ENCODE measurements at places on chromosomes 5 and 9.

GRCh38 chr9:134004131-134004873, 12.2 kb upstream of the VAV2 start:
- DNase-seq: no peak

- no peak for DNase-seq
Measured at GRCh38 chr5:33679791-33680190, 212.0 kb downstream of the ADAMTS12 start.

DNA sequence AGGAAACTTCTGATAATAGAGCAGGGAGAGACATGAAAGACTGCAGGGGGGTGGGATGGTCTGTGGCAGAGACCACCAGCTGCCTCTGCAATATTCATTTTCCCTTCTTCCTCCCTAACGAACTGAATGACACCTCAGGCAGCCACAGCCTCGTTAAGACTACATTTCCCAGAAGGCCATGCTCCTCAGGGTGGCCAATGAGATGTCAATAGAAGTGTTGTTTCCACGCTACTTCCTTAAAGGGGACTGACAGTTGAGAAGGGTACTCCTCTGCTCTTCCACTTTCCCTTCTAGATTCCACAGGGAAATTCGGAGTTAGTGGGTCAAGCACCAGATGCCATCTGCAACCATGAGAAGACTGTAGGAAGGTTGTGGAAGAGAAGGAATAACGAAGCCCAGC, 52.0 kb upstream of the DAPK1 start:
- peak; percentile 51 for DNase-seq

DNA sequence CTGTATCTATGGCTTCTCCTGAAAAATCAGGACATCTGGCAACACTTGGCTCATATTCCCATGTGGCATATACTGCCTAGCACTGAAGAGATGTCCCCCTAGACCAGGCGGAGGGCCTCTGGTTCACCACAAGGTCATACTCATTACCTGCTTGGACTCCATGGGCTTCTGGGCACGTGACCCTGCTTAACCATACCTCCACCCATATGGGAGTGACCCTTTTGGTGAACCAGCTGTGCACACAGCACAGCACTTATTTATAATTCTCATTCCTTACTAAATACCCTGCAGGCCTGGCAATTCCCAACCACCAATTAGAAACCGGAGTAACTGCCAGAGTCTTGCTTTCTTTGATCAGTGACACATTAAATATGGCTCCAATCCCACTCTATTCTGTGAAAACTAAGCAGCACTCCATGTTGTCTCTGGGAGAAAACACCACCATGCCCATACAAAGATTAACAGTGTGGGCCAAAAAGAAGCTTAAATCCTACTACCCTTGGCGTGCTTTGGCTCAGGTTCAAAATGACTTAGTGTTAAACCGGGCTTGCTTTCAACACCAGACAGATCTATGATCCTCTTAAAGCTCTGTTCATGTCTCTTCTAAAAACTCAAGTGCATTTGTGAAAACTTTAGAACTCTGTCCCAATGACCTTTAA, 57.7 kb downstream of the MTMR12 start:
- no peak for DNase-seq

- DNase-seq: no peak
Measured at GRCh38 chr9:27569406-27569805, 3.9 kb downstream of the C9orf72 start.

- DNase-seq: no peak
Measured at GRCh38 chr5:99349787-99350186, 421.0 kb upstream of the CHD1 start.

- DNase-seq: no peak
Measured at GRCh38 chr5:32677023-32677422, 34.1 kb upstream of the NPR3 start.
